AG10803 (cell line): ENCODE measurements at places on chromosomes 13 and 19.

- no peak for DNase-seq
Observed at GRCh38 chr13:108477376-108477775, 152.0 kb upstream of the MYO16 start.

DNA sequence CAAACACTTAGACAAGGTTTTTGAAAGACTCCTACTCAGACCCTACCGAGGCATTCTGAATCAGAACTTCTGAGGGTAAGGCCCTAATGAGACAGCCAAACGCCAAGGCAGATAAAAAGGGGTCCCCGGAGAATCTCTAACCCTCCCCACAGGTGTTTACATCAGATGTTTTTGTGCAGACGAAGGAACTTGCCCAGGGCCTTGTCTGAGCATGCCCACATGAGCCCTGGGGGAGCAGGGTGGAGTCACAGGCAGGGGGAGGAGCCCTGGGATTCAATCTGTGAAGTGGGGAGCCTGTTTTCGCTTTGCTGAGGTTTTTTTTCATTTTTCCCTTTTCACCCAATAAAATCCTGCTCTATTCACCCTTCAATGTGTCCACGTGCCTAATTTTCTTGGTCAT is 61.6 kb upstream of the MED4 start:
- no peak for DNase-seq

- peak; percentile 98 for DNase-seq
Observed at GRCh38 chr13:33204130-33204927, 81.2 kb downstream of the STARD13 start.

DNA sequence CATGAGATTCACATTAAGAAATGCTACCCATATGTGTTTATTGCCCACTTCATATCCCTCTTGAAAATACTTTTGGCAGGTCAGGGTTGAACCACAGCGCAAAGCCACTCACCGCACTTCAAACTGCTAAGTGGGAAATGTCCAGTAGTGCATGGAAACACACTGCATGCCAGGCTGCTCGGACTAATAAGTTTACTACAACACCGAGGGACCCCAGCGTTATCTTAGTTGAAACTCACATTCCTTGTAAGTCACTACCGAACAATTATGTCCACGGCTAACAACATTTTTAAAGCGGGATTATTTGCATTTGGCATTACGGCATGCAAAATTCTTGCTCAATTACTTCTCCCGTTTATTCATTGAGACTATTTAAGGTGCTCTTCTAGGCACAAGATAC is 4.0 kb downstream of the BRD4 start:
- no peak for DNase-seq

DNA sequence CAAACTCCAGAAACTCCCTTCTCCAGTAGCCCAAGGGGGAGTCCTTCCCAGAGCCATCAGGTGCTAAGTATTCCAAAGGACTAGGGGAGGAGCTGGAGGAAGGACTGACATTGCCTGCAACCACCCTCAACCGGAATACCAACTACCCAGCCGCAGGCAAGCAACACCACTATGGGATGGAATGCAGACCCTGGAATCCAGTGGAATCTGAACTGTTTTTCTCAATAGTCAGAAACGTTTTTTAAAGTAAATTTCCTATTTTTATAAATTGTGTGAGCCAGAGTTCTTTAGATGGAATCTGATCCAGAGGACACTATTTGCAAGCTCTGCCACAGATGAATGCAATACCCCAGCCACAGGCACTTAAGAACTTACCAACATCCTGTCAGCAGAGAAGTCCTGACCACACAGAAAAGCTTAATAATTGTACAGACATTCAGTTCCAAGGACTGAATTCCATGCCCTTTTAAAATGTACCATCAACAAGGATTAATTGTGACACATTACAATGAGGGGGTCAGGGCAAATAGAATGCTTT is 92.1 kb downstream of the USP12 start:
- DNase-seq, result peak; percentile 98

GRCh38 chr19:10292206-10292788 is 2.5 kb downstream of the ICAM5 start:
- DNase-seq, result peak; percentile 70

DNA sequence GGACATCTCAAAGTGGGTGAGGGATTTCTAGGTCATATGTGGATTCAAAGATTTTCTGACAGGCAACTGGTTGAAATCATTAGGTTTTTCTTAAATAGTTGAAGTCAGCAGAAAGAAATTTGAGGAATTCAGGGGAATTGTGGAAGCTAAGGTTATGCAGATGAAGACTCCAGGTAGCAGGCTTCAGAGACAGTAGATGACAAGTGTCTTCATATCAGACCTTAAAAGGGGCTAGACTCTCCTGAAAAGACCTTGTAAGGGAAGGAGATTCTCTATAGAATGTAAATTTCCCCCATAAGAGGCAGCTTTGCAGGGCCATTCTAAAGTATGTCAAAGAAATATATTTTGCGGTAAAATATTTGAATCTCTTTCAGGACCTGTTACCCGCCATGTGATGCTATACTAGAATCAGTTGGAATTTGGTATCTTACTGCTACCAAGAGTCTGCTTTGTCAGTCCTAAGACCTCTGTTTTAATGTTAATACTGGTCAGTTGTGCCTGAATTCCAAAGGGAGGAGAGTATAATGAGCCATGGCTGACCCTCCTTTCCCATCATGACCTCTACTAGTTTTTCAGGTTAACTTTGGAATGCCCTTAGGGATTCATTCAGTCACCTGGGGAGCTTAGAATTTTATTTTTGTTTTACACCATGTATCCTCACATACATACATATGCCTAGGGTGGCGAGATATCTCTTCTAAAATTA is 1115.5 kb upstream of the SLC10A2 start:
- no peak for DNase-seq

DNA sequence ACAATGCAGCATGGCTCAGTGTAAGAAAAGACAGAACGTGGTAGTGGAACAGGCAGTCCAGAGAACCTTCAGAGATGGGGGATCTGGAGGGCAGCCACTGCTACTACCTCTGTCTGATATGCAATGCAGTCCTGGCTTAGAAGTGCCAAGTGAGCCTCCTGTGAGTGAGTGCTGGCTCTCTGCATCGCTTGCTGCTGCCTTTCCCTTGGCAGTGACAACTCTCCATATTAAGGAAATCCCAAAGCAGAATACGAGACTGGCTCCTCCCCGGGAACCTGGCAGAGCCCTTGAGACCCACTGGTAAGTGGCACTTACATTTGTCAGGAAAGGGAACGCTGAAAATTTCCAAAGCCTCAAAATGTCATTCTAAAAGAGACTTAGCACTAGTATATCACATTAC is 7.5 kb downstream of the DOCK9 start:
- no peak for DNase-seq

- DNase-seq, result peak; percentile 48
Observed at GRCh38 chr13:19605161-19605955, 28.1 kb upstream of the MPHOSPH8 start.

- DNase-seq, result no peak
Observed at GRCh38 chr13:75759531-75759930, 123.4 kb downstream of the LMO7 start.

DNA sequence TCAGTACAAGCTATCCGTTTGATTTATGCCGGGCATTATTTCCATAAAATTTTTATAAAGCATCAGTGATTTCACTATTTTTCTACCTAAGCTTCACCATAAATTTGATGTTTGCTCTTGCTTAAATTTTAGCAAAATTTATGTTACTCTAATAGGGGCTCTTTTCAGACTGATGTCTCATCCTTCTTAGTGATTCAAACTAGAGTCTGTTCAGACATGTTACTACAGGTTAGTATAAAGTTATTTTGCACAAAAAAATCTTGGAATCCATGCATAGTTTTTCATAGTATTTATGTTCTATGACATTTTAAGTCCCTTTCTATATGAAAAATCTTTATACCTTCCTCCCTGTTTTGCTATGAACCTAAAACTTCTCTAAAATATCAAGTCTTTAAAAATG is 1151.9 kb downstream of the SLITRK5 start:
- no peak for DNase-seq

DNA sequence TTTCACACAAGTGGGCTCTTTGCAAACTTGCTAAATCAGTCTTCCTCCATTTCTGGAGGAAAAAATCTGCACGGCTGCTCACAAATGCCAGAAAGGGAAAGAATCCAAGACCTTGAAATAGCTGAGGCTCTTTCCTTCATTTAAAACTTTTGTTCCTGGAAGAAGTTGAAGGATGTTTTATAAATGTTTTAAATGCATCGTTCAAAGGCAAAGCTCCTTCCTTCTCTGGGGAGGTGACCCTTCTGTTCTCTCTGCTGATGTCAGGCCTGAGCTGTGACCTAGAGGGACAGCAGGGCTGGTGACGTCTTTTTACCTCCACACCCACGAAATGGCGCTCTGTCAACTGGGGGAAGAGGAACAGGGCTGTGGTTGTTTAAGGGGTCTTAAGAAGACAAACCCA is 376.4 kb upstream of the ZNF507 start:
- no peak for DNase-seq

DNA sequence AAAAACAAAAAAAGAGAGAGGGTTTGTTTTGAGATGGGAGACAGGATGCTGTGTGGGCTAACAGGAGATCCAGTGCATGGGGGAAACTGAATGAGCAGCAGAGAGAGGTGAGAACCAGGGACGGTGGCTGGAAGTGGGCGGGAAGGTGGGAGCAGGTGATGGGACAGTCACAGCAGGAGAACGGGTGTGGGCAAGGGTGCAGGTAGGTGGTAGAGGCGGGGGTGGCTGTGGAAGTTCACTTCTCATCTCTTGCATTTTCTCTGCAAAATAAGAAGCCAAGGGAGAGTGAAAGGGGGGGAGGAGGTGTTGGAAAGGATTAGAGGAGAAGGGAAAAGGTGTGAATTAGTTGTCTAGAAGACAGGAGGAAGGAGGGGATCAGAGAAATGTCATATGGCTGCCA is 21.9 kb downstream of the FBXO17 start:
- DNase-seq, result no peak

- no peak for DNase-seq
Observed at GRCh38 chr13:29473166-29473565, 122.3 kb downstream of the SLC7A1 start.

DNA sequence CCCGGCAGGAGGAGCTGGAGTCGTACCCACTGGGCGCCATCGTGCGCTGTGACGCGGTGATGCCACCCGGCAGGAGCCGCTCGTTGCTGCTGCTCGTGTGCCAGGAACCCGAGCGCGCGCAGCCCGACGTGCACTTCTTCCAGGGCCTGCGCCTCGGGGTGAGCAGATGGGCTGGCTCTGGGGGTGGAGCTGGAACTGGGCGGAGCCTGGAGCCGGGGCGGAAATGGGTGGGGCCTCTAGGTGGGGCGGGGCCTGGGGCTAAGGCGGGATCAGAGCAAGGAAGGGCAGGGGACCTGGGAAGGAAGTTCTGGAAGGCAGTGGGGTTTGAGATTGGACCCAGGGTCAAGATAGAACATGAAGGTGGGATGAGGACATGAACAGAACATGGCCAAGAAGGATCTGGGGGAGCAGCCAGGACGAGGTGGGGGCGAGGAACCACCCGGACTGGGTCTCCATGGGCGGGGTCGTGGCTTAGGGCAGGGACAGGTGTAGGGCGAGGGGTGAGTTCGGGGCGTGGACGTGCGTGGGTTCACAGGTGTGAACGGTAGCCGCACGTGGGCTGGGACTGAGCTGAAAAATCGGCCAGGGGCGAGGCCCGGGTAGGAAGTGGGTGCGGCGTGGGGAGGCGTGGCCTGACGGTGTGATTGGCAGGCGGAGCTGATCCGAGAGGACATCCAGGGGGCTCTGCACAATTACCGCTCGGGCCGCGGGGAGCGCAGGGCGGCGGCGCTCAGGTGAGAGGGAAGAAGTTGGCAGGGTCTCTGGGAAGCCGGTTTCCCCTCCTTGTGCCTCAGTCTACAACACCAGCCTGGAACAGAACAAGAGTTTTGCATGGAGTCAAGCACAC is 4.7 kb downstream of the EPS8L1 start:
- peak; percentile 58 for DNase-seq

DNA sequence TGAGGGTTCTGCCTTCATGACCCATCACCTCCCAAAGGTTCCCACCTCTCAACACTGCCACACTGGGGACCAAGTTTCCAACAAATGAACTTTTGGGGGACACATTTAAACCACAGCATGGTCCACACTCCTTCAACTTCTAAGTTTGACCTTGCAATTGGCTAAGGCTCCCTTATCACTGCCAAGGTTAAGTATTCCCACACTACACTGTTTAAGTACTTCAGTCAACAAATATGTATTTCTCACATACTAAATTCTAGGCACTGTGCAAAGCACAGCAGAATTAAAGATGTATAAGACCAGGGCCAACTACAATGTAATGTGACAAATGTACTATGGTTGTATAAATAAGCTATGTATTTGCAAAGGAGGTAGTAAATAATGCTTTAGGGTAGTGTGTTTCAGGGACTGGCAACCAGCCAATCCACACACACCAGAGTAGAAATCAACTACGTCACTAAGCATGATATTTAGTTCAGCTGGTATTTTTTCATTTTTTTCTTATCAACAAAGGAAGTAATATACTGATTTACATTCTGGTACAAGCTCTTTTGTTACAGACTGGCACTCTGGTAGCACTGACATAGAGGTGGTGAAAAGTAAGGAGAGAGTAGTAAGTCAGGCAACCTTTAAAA is 12.2 kb downstream of the NUFIP1 start:
- no peak for DNase-seq

DNA sequence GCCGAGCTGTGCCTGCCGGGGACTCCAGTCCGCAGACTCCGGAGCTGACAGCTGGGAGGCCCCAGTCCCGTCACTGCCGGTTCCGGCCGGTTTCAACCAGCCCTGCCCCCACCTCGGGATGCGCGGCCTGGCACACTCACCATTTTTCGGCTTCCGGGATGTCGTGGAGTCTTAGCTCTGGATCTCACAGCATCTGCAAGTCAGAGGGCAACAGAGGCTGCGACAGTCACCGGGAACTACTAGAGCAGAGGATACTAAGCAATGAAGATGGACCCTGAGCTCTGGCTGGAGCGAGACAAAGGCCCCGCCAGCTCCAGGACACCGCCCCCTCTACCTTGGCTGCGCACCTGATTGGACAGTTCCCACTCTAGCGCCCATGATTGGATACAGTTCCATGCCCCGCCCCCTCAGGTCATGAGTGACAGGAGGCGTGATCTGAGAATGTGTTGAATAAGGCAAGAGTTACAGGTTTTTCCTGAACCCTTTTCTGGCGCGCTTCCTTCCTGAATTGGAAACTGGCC is at the start of gene ZNF682:
TSS of gene ZNF682 (minus strand) at position 303 of the 521 bp plus-strand sequence. CDS start at position 143, 160 bp downstream.
- peak; percentile 91 for DNase-seq

DNA sequence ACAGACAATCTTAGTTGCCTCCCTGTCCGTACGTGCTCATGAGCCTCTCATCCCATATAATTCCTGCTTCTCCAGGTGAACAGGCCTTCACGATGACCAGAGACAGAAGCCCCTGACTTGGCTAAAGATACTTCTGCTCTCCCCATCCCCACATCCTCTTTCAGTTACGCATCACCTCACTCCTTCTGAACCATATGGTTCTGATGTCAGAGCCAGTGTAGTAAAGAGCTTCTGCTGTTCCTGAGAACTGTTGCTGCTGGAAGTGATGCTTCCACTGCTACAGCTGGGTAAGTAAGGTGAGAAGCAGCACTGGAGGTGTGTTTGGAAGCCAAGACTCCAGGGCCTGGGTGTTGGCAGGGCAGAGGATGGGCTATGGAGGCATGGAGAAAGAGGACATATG is 12.9 kb downstream of the SIGLECL1 start:
- DNase-seq, result no peak

- no peak for DNase-seq
Observed at GRCh38 chr13:99285432-99286182, 21.6 kb downstream of the GPR183 start.

- DNase-seq, result no peak
Observed at GRCh38 chr19:5621311-5621944, 1.1 kb downstream of the SAFB2 start.

GRCh38 chr13:34344816-34345215 is 526.9 kb downstream of the RFC3 start:
- no peak for DNase-seq
